ENCODE measurements at places on chromosomes 4 and X. TPM values are rescaled to one million over a fixed set of nuclear protein-coding genes. Genes with fewer than 3 reads are reported as not detected.

GRCh38 chr4:115272185-115272584 is 158.8 kb upstream of the NDST4 start:
- no peak overlapping the region for H3K27ac ChIP-seq
- H3K4me3 ChIP-seq, result no peak overlapping the region
- H3K4me1 ChIP-seq, result no peaks in the 10 kb centered on the region
- no peaks in the 10 kb centered on the region for H3K36me3 ChIP-seq
- H3K27me3 ChIP-seq, result no peaks in the 10 kb centered on the region

- H3K4me1 ChIP-seq, result no peaks in the 10 kb centered on the region
- no peaks in the 10 kb centered on the region for H3K27me3 ChIP-seq
- no peak overlapping the region for H3K27ac ChIP-seq
- DNase-seq, result peak; percentile 19
- peak overlapping the region; percentile 14 for H3K4me3 ChIP-seq
Observed at GRCh38 chr4:63529581-63530337, 879.5 kb downstream of the TECRL start.

GRCh38 chr4:179625406-179625805 is 2183.2 kb upstream of the AGA start:
- no peaks in the 10 kb centered on the region for H3K36me3 ChIP-seq
- no peaks in the 10 kb centered on the region for H3K4me1 ChIP-seq
- H3K4me3 ChIP-seq, result no peak overlapping the region
- DNase-seq, result no peak
- H3K27me3 ChIP-seq, result no peaks in the 10 kb centered on the region

DNA sequence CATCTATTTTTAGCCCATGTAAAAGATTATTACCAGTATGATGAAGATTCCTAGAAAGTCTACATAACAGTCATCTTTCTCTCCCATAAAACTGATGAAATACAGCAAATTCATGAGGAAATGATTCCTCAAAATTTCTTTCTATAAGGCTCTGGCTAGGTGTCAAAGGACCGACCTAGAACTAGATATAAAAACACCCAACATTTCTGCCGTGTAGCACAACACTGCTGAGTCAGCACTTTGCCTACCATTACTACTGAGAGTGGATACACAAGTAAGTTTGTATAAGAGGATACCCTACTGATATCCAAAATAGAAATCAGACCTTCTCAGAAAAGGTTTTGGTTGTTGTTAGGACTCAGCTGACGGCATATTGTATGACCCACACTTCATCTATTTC is 24.7 kb downstream of the TMEM47 start:
- no peak overlapping the region for H3K27ac ChIP-seq
- H3K27me3 ChIP-seq, result no peaks in the 10 kb centered on the region
- no peaks in the 10 kb centered on the region for H3K4me1 ChIP-seq

- no peak overlapping the region for H3K4me3 ChIP-seq
- DNase-seq, result no peak
- H3K36me3 ChIP-seq, result no peaks in the 10 kb centered on the region
- H3K27me3 ChIP-seq, result no peaks in the 10 kb centered on the region
- H3K27ac ChIP-seq, result no peak overlapping the region
Observed at GRCh38 chr4:107156443-107156842, 120.3 kb upstream of the DKK2 start.

- no peaks in the 10 kb centered on the region for H3K4me1 ChIP-seq
- no peak overlapping the region for H3K4me3 ChIP-seq
- H3K36me3 ChIP-seq, result no peaks in the 10 kb centered on the region
- H3K27ac ChIP-seq, result no peak overlapping the region
Observed at GRCh38 chr4:114494246-114494803, 104.3 kb upstream of the UGT8 start.

MGAT4D gene
- total RNA-seq, result not detected

LAGE3 gene
- 19.3 TPM for total RNA-seq

ATP8A1 gene
- 16.2 TPM for total RNA-seq

XG gene
- total RNA-seq, result 0.52 TPM

Measured in heart left ventricle (tissue), 16 donors.